NCI-H2171 (cell line): ENCODE measurements at places on chromosomes 2 and 18.

DNA sequence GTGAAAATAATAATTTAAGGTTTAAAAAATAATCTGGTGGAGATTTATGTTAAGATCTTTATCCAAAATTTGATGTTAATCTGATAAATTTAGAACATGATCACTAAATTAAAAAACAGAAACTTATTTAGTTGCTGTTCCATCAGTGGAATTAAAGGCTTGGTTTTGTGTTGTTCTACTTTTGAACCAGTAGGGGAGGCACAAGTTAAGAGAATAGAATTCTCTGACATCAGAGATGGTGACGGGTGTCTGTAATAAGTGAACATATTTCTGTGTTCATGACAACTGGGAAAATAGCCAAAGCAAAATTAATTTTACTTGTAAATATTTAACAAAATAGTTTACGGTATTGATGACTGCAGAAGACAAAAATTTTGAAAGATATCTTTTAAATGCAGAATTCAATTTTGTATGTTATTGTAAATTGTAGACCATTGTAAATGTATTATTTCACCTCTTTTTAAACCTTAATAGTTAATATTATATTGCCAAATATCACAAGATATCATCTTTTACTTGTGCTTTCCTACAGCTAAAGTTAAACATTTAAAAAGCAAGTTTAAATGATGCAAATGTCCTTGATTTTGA, 106.0 kb downstream of the UBR3 start:
- peak; percentile 28 for DNase-seq

DNA sequence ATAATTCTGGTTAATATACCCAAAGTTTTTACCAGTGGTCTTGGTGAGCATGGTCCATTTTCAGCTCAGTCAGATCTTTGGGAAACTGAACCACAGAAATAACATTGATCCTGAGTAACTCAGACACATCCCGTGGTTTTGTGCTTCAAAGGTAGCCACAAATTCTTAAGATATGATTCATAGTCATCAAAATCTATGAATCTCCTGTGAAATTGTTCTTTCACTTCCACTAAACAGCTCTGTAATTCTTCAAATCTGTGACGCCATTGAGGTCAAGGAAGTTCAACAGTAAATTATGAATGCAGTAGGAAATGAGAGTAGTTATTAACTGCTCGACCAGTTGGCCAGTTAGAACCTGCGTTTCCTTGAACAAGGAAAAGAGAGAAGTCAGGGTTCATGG, 147.3 kb downstream of the IRS1 start:
- DNase-seq, result no peak

GRCh38 chr2:108535357-108535631, 1.0 kb downstream of the LIMS1 start:
- DNase-seq, result no peak

DNA sequence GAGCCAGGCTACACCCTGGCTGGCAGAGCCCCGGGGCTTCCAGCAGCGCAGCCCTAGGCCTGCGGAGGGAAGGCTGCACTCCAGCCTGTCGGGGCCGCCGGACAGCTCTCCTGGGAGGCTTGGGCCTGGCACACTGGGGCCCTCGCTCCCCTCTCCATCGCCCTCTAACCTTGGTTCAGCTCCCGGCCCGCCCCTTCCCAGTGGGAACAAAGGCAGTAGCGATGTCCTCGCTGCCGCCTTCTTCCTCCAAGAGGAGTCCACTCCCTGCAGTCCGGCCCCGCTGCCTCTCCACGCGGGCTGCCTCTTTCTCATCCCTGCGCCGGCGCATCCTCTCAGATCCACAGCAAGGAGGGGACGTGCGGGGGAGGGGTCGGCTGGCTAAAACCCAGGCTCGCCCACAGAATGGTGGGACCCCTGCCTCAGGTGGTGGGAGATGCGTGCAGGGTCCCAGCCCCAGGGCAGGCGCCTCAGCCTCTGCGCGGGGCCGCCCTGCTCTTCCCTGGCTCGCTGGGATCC, 138.1 kb downstream of the TWIST2 start:
- no peak for DNase-seq

DNA sequence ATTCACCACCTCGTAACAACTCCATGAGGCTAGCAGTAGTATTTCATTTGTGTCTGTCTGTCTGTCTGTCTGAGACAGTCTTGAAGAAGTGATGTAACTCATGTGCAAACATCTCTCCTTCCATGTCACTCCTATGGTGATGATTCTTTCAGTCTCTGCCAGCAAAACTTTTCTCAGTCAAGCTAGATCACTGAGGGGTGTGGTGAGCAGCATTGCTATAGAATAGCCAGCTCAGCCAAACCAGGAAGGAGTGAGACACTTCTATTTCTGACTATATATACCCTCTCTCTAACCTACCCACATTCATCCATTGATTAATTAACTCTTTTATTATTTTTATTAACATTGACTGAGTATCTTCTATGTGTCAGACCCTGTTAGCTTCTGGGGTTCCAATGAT, 1095.1 kb upstream of the GYPC start:
- no peak for DNase-seq

DNA sequence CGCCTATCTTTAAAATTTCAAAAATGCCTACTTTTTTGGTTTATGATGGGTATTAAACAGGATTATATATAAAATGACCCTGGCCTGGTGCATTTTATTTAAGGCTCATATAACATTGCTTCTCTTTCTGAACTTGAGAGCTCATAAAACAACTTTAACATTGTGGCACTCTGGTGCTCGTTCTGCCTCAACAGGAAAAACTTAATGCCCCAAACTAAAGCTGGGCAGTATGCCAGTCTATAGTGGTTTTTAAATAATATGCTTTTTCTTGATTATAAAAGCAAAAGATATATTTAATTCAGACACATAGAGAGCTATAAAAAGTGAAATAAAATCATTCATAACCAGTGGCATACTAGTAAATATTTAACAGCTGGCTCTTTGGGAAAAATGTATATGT, 269.3 kb upstream of the GULP1 start:
- DNase-seq, result no peak

GRCh38 chr2:42787788-42788477, 4.5 kb downstream of the HAAO start:
- DNase-seq, result no peak

DNA sequence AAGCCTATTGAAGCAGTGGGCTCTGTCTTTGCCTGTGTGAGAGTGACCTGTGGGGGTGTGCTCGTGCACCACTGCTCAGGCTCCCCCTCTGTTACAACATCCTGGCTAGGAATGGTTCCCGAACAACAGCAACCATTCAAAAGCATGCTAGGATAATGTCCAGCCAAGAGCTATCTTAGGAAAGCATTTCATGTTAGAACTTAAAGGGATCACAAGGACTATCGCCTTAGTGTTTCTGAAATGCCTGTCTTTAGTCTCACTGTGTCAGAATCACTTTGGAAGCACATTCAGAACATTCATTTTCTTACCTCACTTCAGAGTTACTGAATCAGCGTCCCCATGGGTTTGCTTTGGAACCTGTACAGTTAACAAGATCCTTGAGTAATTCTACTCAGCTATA, 134.9 kb upstream of the DSEL start:
- DNase-seq, result no peak

DNA sequence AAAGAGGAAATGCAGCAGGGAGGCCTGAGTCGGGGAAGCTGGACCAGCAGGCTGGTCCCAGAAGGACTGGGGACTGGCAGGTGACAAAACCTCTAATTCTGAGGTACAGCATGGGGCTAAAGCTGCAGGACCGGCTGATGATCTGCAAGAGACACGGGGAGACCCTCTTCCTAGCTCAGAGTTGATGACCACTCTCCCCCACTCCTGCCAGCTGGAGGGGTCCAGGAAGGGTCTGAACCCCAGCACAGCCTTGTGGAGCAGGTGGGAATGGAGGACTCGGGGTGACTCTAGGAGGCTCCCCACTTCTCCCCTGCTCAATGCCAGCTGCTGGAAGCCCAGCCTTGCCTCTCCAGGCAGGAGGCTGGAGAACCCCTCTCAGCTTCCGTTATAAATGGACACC, 67.7 kb downstream of the TWIST2 start:
- DNase-seq, result no peak

- no peak for DNase-seq
Measured at GRCh38 chr18:5510135-5510846, 33.5 kb downstream of the EPB41L3 start.

DNA sequence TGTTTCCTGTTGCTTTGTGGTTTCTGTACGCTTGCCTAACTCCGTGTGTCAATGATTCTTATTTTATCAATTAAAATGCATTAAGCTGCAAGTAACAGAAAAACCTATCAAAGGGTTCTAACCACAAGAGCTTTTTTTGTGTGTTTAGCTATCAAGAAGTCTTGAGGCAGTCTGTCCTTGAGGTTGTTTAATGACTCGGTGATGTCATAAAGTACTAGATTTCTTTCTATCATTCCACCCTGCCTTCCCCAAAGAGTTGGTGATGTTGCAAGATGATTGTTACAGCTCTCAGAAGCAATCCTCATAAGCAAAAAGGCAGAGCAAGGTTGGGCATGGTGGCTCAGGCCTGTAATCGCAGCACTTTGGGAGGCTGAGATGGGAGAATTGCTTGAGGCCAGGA, 51.9 kb upstream of the SPTBN1 start:
- no peak for DNase-seq

DNA sequence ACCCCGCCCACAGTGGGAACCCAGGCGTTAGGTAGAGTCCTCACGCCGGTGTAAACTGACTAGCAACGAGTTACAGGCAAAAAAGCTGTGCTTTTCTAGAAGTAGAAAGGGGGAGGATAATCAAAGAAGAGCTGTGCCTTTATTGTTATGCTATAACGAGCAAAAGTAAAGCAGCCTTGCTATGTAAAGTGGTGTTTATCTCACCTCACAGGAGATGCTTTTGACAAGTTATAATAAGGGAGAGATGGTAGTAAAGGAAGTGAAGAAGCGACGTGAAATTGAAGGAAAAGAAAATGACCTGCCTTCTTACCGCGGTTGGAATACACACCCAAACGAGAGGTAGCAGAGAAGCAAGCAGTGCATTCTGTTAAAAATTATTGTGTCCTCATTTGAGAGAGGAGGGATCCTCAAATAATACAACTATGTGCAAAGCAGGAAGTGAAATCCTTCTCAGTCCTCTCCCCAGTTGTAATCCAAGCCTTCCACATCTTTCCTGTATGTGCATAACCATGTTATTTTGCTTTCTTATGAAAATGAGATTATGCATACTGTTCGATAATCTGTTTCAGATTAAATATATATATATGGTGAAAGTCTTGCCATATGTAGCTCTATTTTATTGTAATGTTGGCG, 962 bp downstream of the TANK start:
- DNase-seq, result peak; percentile 14

DNA sequence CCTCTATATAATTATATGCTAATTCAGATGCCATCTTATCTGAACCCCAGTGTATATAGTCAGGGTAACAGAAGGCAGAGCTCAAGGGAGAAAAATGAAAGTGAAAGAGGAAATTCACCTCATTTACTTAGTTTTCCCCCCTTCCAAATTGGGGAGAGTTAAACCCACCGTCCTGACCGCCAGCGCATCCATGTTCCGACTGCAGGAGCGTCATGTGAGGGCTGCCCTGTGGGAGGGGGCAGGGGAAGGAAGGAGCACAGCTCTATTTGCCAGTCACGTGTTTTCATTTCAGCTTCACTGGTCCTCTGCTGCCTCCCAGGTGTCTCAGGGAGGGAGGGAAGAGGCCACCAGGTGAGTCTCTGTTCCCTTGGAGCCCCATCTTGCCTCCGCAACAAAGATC, 13.2 kb downstream of the CNNM4 start:
- DNase-seq, result peak; percentile 45

GRCh38 chr2:226760412-226761194, 39.0 kb downstream of the IRS1 start:
- DNase-seq, result no peak

- DNase-seq, result no peak
Measured at GRCh38 chr18:26547646-26548414, 523 bp downstream of the KCTD1 start.

DNA sequence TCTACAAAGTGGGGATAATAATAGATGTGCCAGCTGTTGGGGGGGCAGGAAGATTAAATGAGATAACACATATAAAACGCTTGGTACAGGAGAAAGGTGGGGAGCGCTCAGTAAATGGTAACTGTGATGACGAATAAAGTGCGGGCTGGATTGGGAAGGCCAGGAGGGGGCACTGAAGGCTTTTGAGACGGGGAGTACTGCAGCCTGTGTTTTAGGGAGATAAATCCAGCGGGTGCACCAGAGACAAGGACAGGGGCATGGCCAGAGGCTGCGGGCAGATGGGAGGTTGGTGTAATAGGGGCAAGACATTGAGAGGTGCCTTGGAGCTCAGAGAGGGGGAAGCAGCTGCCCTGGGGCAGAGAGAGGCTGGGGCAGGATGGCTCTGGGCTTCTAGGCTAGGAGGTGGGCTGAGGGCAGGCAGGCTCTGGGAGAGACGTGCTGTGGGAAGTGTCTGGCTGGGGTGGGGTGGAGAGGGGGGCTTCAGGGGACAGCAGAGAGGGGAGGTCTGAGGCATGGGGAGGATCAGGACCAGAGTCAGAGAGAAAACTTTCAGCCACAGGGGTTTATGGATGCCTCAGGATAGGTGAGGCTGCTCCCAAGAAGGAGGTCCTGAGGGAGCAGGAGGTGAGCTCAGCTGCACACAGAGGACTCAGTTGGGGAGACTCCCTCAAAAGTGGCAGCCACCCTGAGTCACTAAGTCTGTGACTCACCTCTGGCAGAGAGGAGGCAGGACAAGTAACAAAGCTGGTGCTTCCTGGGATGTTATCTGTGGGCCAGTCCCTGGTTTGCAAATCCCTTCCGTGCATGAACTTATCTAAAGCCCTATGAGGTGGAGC, 18.8 kb downstream of the TEX44 start:
- no peak for DNase-seq

DNA sequence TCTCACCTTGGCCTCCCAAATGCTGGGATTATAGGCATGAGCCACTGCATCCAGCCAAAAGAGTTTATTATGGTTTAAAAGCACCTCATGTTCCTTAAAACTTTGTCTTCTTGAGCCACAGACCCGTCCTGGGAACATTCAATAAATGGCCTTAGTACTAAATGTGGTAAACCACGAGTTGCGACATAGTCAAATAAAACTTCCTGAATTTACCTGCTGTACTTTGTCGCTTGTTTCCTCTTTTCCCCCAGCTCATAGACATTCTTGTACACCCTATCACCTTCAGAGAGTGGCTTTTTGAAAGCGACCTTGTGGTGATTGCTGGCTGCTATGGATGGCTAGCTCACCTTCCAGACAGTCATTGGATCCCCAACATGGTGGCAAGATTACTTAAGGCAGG, 310.4 kb downstream of the LRRTM1 start:
- no peak for DNase-seq

DNA sequence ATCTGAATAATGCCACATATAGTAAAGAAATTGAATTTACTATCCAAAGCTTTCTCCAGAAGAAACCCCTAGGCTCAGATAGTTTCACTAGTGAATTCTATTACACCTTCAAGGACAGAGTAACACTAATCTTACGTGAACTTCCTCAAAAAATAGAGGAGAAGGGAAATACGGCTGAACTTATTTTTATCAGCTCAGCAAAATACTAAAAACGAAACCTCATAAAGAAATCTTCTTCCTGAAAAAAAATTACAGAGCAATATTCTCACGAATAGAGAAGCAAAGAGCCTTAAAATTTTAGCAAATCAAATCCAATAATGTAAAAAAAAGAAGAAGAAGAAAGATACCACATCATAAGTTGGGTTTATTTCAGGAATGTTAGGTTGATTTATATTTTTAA, 14.7 kb downstream of the CAPN13 start:
- DNase-seq, result no peak
